GM18507 (cell line): ENCODE measurements at places on chromosomes 3 and 15.

DNA sequence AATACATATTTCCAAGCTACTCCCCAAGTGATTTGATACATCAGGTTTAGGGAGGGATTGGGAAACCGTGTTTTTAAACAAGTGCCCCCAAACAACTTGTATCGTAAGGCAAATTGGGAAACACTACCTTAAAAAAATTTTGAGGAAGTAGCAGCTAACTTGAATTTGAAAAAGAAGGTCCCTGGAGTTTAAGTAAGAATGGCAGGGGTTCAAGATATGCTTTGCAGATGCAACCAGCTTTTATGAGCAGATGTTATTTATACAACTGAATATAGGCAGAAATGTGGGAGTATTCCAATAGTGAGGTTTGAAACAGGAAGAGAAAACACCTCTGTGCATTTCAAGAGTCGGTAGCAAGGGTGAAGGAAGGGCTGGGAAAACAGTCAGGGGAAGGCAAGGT, 139.6 kb downstream of the IL20RB start:
- DNase-seq, result no peak

- no peak for DNase-seq
Observed at GRCh38 chr3:9108876-9109567, 140.4 kb downstream of the SRGAP3 start.

- no peak for DNase-seq
Observed at GRCh38 chr15:55893852-55894251, 99.6 kb downstream of the NEDD4 start.

GRCh38 chr3:52289747-52290595, 2.3 kb downstream of the GLYCTK start:
- no peak for DNase-seq

GRCh38 chr3:174363256-174363655, 495.9 kb upstream of the NAALADL2 start:
- no peak for DNase-seq

DNA sequence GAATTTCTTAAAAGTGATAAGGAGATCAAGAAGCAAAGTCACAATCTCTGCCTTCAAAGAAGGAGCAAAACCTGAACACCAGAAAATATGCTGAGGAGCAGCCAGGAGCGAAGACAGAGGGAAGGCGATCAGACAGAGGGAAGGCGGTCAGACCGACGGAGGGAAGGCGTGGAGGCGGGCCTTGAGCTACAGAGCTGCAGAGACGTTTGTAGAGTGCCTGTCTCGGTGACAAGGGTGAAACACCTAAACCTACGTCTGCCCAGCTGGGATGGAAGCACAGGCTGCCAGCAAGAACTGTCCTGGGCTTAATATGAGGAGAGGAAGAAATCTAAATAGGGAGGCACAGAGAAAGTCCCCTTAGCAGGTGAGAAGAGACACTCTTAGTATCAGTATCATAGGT, 476.0 kb downstream of the OCA2 start:
- DNase-seq, result no peak

- no peak for DNase-seq
Observed at GRCh38 chr15:40333922-40334492, 6.7 kb downstream of the CCDC9B start.
